Colonic mucosa (tissue), 4 donors: ENCODE measurements at places on chromosomes 6 and 20. TPM values are rescaled to one million over a fixed set of nuclear protein-coding genes. Genes with fewer than 3 reads are reported as not detected.

- DNase-seq, result no peak
Measured at GRCh38 chr20:8161264-8162071, 29.4 kb downstream of the PLCB1 start.

Gene CHRNA4
- total RNA-seq, result 0.05 TPM

Gene TAGAP
- 1.1 TPM for total RNA-seq

Gene SYTL3
- total RNA-seq, result 1.1 TPM

DNA sequence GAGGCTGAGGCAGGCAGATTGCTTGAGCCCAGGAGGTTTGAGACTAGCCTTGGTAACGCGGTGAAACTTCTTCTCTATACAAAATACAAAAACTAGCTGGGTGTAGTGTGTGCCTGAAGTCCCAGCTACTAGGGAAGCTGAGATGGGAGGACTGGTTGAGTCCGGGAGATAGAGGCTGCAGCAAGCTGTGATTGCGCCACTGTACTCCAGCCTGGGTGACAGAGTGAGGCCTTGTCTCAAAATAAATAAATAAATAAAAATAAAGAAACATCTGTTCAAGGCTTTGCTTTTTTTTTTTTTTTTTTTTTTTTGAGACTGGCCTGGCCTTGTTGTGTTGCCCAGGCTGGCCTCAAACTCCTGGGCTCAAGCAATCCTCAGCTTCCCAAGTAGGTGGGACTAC, 23.7 kb upstream of the SLC23A2 start:
- DNase-seq, result no peak

- no peak for DNase-seq
Measured at GRCh38 chr6:43120944-43121913, 45.1 kb downstream of the PTK7 start.

GRCh38 chr20:48604936-48605335, 222.9 kb downstream of the PREX1 start:
- no peak for DNase-seq

GRCh38 chr20:5044075-5044620, 42.8 kb upstream of the SLC23A2 start:
- DNase-seq, result no peak

DNA sequence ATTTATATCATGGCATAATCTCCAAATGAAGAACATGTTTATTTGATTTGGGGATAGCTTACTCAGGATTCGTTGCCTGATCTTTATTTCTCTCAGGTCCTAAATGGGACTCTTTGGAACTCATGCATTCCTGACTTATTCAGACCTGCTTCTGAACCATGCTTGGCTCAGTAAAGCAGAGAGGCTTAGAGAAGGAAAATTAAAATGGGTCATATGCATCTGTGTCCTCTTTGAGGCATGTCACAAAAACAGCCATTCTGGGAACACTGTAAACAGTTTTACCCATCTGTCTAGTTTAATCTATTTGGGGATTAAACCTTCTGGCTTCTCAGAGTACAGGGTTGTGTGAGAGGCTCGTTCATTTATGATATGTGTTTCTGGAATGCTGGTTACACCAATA, 1017.3 kb downstream of the KIF16B start:
- DNase-seq, result no peak

GRCh38 chr6:84866715-84867114, 102.3 kb upstream of the TBX18 start:
- DNase-seq, result no peak

GRCh38 chr6:6891125-6891721, 216.5 kb upstream of the RREB1 start:
- DNase-seq, result peak; percentile 90

GRCh38 chr6:86193821-86194220, 551.1 kb upstream of the SYNCRIP start:
- no peak for DNase-seq
